NCI-H1092 treated with DMSO at 0.1 percent for 48 hours (cell line): ENCODE measurements at places on chromosomes 2 and 18.

GRCh38 chr2:27013738-27014137, 19.0 kb upstream of the TMEM214 start:
- no peak for DNase-seq

DNA sequence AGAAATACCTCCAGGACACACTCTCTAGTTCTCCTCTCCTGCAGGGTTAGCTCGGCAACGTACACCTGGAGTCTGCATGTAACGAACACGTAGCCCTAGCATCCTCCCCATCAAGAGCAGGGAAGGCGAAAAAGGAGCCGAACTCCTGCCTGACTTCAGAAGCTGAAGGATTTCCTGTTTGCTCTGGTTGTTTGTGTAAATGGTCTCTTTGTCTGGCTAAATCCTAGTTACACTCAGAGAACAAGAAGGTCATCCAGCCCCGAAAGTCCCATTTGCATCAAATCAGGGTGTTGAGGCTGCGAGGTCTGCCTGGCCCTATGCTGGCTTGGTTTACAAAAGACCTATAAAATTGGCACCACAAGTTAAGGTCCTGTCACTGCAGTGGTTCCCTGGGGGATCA, 66.4 kb upstream of the POMC start:
- DNase-seq, result peak; percentile 10

GRCh38 chr2:139033300-139033699, 253.1 kb upstream of the NXPH2 start:
- no peak for DNase-seq

- DNase-seq, result no peak
Measured at GRCh38 chr2:199659207-199659606, 191.8 kb downstream of the FTCDNL1 start.

DNA sequence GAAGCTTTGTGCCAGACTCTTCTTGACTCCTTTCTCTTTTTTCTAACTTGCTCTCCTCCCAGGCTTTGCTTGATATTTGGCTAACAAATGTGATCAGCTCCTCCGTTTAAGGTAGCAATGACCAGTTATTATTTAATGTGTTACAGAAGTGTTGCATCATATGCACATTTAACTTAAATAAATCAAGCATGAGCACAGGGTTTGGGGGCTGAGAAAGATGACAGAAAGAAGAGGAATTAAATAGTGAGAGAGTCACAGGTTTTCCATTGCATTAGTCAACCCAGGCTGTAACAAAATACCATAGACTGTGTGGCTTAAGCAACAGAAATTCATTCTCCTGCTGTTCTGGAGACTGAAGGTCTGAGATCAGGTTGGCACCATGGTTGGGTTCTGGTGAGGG, 343.8 kb downstream of the RPRM start:
- no peak for DNase-seq

GRCh38 chr18:10723496-10723895, 197.7 kb downstream of the NAPG start:
- DNase-seq, result no peak

DNA sequence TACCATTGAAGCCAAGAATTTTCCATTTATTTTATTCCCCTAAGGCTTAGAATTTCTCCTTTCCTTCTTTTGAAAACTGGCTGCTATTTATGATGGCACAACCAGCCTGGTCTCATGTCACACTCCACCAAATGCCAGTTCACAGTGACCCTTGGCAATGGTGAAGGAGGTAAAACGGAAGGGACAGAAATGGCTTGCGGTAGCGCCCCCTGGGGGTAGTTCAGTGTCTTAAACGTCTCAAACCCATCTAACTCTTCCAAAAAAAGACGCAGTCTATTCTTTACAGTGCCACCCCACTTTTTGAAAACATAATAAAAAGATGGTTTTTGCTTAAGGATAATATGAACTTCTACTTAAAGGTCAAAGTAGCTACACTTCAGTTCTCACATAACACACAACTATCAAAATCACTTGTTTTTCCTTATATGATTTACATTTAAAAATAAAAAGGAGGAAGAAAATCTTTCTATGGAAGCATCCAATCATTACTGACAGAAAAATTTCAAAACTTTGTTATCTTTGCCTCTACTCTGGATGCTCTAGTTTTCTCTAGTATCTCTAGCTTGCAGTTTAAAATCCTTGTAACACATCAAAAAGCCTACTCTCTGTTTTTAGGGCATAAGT, 28.0 kb downstream of the PNO1 start:
- DNase-seq, result peak; percentile 2

- no peak for DNase-seq
Measured at GRCh38 chr2:146776596-146776995, 1068.2 kb upstream of the ACVR2A start.

DNA sequence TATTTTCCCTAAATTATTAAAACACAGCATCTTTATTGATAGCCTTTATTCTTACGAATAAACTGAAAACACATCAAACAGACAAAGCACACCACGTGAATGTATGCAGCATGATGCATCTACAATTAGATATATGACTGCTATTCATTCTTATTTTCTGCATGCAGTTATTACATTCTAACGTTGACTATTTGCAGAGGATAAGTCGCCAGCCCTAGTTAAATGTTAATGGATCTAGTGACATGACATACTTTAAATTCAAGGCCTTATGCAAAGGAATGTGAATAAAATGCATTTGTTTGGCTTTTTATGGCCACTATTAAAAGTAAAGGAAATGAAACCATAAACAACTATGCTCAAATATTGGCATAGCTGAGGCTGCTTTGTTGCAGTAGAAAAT, 172.4 kb downstream of the MAP2 start:
- no peak for DNase-seq

DNA sequence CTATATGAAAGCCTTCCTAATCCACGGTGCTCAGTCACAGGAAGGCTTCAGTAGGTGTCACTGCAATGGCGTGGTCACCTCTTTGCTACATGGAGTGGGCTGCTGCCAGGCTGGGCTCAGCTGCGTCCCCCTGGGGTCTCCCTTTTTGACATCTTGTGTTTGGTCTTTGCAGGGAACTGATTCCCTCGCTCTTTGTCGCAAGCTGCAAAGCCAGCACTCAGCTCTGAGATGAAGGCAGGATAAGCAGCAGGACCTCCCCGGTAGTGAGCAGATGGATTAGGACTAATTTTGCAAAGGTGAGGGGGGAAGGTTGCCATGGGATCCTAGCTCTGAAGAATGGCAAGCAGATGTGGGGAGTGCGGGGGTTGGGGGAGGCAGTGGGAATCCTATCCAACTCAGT, 173.9 kb upstream of the ARL4C start:
- DNase-seq, result no peak

- DNase-seq, result no peak
Measured at GRCh38 chr2:233565685-233566140, 869 bp downstream of the USP40 start.

DNA sequence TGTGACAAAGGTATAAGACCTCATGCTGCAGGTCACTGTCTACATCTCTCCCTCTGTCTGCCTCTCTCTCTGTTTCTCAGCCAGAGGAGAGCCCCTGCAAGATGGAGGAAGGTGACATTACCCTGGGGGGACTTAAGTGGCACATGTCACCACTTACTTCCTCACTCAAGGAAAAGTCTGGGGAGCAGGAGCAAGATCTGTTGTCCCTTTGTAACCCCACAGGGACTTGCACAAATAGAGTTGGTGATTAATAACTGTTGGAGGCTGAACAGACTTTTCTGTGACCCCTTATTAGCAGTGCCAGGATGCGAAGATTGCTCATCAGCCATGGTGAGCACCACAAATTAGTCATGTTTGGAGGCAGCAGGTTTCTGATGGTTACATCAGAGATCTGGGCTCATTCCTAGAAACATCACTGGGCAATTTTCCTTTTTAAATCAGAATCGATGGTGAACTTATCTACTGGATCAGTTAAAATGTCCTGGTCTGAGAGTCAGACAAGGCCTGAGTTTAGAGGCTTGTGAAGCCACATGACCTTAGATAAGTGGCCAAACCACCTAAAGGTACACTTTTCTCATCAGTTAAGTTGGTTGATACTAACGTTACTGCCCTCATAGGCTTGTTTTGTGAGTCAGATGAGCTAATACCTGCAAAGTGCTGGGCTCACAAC, 81.2 kb upstream of the LTBP1 start:
- no peak for DNase-seq

GRCh38 chr2:207525296-207525695, 4.5 kb upstream of the CREB1 start:
- DNase-seq, result no peak

DNA sequence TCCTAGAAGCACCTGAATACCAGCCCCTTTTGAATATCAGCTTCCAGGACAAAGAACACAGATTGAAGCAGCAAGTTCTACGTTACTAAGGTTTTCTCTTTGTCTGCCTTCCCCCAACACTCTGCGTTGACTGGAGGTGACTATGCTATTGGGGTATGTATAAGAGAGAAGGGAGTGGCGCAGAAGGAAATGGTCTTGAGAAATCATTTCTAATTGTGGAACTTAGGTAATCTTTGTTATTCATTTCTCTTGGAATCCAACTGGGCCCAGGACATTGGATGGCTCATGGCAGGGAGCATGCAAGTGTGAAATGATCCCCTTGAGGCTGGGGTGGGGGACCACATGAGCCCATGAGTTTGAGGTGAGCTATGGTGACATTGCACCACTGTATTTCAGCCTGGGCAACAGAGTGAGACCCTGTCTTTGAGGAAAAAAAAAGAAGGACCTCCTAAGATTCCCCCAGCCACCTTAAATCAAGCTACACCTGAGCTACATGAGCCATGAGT, 29.7 kb downstream of the XDH start:
- no peak for DNase-seq

- DNase-seq, result no peak
Measured at GRCh38 chr18:41690332-41691127, 264.5 kb upstream of the PIK3C3 start.

DNA sequence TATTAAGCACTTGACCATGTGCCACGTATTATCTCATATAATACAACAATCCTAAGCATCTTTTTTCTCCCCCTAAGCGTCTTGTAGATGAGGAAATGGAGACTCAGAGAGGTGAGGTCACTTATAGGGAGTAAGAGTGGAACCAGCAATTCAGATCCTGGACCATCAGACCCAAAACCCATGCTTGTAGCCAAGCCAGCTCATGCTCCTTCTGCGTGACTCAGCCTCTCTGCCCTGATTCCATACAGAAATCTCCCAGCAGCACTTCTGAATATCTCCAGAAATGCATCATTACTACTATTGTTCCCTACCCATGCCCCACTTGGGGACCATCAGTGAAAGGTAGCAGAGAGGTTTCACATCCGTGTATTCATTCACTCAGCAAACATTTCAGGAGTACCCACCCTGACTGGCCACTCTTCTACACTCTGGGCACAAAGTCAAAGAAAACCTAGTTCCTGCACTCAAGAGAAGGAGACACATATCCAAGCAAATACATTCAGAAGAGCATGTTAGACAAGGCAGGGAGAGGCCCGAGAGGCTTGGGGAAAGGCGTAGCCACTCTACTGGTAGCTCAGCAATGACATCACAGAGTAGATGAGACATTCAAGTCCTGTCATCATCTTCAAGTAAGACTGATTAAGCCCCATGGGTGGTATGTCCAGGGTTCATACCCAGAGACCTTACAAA, 141.9 kb downstream of the MTCL1 start:
- DNase-seq, result no peak

DNA sequence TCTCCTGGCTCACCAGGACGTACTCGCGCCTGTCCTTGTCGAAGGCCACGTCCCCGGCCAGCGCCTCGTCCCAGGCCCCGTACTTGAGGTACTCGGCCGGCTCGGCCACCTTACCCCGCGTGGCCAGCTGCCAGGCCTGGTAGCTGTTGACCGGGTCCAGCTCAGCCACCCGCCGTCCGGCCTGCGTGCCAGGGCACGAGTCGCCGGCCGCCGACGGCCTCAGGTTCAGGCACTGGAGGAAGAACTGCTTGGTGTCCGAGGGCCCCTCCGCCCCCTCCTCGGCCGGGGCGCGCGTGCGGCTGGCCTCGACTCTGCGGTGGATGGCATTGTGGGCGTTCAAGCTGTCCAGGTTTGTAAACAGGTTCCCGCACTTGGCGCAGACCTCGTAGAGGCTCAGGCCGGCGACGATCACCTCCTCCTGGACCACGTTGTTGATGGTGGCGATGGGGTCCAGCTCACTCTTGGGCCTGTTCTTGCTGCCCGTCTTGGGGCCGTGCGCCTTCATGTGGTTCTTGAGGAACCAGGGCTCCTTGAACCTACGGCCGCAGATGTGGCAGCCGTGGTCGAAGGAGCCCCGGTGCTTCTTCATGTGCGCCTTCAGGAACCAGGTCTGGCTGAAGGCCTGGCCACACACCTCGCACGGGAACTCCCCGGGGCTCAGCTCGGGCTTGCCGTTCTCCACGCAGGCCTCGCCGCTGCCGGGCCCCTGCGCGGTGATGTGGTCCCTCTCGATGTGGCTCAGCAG, 53.2 kb downstream of the ZNF516 start:
- no peak for DNase-seq

GRCh38 chr2:169741-170140, 94.1 kb downstream of the SH3YL1 start:
- DNase-seq, result no peak

GRCh38 chr2:73961823-73962615, 22.7 kb upstream of the TET3 start:
- no peak for DNase-seq

- no peak for DNase-seq
Measured at GRCh38 chr2:180842461-180842860, 137.9 kb upstream of the UBE2E3 start.

DNA sequence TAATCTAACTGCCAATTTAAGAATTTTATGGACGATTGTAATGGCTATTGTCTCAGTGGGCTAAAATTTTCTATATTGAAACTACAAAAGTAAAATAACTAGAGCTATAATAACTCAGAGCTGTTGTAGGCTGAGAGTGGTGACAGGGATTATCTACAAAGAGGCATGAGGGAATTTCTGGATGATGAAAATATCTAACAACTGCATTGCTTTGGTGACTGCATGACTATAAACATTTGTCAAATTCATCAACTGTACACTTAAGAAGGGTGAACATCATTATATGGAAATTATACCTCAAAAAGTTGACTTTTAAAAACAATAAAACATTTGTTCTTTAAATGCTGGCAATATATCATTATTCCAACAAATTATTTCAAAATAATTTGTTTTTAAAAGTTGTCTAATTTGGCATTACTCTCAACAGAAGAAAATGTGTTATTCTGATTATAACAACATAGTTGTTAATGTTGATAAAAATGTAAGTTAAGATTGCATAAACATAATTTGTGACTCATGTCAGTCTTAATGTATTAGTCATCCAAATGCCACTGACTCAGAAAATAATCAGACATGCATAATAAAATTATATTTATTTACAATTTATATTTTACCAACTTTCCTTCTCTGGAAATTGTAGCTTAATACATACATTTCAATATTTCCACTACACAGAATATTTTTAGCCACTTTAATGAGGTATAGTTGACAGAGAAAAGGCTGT, 865.1 kb upstream of the VRK2 start:
- DNase-seq, result no peak

- no peak for DNase-seq
Measured at GRCh38 chr2:205435970-205436369, 246.3 kb upstream of the NRP2 start.

DNA sequence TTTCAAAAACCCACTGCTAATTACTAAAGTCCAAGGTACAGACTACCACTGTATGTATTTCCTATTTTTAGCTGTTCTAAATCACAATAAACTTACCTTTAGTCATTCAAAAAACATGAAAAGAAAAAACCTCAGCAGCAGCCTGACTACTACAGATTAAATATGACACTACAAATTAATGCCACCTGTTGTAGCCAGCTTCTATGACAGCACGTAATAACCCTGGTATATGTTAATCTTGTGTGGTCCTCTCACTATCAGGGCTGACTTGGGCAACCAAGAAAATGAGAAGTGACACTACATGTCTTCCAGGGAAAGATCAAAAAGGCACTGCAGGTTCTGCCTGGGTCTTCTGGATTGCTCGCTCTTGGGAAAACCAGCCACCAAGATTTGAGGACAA, 90.6 kb upstream of the FAM124B start:
- no peak for DNase-seq

- DNase-seq, result no peak
Measured at GRCh38 chr2:97646977-97647376, 1.1 kb downstream of the COX5B start.
